Fibroblast of upper back skin (primary cell): ENCODE measurements at places on chromosomes 13 and 19.

DNA sequence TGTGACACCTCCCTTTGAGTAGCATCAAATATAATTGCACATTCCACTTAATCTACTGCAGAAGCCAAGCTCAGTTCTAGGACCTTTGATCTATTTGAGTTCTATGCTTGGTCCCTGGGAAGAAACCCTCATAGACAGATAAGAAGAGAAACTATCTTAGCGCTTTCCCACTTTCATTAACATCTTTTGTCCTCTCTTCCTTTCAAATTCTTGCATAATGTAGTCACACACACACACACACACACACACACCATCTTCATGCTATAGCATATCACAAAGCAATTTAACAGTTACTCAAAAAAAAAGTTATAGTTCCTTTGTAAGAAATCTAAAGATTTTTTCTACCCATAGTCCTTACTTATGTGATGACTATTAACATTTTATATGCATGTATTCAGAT is 735.9 kb upstream of the PCDH9 start:
- DNase-seq, result no peak

GRCh38 chr13:77650409-77650808 is 47.1 kb upstream of the SLAIN1 start:
- no peak for DNase-seq

DNA sequence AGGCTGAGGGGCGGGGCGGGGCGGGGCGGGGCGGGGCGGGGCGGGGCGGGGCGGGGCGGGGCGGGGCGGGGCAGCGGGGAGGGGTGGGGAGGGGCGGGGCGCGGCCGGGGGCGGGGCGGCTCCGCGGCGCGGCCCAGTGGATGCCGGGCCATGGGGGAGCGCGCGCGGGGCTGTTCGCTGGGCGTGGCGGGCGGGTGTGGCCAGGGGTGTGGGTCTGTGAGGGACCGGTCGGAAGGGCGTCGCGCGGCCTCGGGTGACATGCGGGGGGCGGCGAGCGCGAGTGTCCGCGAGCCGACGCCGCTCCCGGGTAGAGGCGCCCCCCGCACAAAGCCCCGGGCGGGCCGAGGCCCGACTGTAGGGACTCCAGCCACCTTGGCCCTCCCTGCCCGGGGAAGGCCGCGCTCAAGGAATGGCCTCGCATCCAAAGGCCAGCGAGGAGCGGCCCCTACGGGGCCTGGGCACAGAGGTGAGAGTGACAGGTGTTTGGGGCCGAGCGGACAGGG is at the start of gene ZFP28:
Gene ZFP28, plus strand, starts transcription at position 188 of the 503 bp plus-strand sequence. Its CDS starts 71 bp downstream, at position 259.
- DNase-seq, result no peak

- DNase-seq, result no peak
Measured at GRCh38 chr19:7907122-7907521, 3.4 kb downstream of the MAP2K7 start.

GRCh38 chr19:40357640-40358039 is 9.1 kb downstream of the PLD3 start:
- peak; percentile 8 for DNase-seq

DNA sequence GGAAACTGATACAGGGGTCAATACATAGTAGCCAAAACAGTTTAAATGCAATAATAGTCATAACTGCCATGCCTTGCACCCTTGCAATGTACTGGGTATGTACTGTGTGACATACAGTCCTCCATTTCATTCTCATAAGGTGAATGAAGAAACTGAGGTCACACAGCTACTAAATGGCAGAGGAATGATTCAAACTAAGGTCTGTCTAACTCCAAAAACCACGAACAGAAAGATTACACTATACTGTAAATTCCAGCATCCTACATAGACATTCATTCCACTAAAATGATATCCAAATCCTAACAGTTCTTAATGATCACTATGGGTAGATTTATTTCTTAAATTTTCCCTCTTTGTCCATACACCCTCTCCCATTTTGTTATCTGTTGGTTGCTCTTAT is 238.1 kb upstream of the SERP2 start:
- DNase-seq, result peak; percentile 36

DNA sequence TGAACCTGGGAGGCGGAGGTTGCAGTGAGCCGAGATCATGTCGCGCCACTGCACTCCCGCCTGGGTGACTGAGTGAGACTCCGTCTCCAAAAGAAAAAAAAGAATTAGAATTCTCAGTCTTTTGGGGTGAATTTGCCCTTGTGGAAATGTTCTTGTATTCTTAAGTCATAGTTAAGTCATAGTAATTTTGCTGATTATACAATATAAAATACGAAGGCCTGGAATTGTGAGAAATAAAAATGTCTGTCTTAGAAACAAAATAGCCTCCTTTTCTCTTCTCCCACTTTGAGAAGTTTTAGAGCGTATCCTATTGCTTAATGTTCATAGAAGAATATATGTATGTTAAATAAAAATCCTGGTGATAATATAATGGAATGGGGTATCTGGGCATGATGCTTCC is 18.1 kb downstream of the SUGT1 start:
- no peak for DNase-seq

- DNase-seq, result no peak
Measured at GRCh38 chr13:51721496-51721895, 82.5 kb downstream of the DHRS12 start.

- DNase-seq, result no peak
Measured at GRCh38 chr13:23966691-23967615, 69.7 kb upstream of the C1QTNF9B start.

- no peak for DNase-seq
Measured at GRCh38 chr13:113061796-113062425, 43.7 kb upstream of the F7 start.

DNA sequence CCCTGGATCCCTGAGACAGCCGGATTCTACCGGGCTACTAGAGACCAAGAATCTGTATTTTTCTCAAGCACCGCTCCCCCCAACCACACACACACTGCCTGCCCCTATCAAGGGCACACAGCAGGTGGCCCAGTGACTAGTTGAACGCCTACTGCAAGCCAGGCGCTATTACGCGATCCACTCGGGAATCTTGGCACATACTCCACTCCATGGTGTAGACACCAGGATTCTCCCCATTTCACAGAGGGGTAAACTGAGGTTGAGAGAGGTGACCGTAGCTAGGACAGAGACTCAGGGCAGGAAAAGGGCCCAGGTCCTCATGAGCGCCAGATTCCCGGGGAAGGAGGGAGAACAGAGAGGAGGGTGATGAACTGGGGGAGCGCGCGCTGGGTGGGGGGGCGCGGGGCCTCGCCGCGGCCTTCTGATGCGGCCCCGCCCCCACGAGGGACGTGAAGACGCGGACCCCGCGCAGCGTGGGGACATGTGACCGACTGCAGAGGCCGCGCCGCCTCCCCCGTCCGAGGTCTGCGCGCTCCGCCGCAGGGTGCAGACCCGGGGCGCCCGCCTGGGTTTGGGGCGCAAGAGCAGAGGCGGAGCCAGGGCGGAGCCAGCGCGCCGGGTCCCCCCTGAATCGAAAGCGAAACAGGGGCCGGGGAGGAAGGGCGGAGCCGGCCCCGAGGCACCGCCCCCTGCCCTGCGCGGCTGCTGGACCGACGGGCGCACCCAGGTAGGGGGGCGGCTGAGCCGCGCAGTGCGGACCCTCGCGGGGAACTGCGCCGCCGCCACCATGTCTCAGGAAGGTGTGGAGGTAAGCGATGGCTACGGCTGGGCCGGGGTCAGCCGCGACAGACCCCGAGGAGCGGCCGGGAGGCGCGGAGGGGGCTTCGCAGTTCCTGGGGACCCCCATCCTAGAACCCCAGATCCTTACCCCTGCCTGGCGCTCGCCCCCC is at the start of gene SHFL:
Gene SHFL, plus strand, starts transcription at position 677 of the 950 bp plus-strand sequence. Its CDS starts 111 bp downstream, at position 788.
- DNase-seq, result peak; percentile 61

GRCh38 chr19:19276386-19276785 is 3.3 kb upstream of the TM6SF2 start:
- peak; percentile 17 for DNase-seq

DNA sequence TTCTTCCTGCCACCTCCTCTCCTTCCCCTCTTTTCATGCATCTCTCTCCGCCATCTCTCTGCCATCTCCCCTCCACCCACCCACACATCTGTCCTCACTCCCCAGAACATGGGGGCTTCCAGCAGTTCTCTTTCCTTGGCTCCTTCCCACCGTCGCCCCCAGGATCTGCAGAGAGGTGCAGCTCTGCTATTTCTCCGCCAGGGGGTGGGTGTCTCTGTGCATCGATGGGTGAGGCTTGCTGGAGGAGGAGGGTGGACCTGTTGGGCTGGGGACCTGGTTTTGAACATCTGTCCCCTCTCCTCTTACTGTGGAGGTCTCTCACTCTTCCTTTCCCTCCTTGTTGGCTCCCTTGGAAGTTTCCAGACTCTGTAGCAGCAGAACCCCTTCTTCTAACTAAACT is 51.7 kb downstream of the MYH14 start:
- no peak for DNase-seq

DNA sequence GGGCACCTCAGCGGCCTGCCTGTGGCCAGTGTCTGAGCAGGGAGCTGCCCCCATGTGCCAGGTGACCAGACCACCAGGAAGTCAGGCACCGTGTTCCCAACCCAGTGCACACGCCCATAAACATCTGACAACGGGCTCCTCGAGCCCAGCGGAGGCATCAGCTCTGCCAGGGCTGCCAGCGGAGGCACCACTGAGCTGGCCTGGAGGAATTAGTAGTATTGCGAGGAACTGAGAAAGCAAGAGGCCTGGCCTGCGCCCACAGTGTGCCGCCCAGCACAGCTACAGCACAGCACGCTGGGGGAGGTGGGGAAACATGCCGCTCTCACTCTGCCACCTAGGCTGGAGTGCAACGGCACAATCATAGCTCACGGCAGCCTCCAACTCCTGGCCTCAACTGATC is 44.6 kb downstream of the ANKRD27 start:
- DNase-seq, result no peak

DNA sequence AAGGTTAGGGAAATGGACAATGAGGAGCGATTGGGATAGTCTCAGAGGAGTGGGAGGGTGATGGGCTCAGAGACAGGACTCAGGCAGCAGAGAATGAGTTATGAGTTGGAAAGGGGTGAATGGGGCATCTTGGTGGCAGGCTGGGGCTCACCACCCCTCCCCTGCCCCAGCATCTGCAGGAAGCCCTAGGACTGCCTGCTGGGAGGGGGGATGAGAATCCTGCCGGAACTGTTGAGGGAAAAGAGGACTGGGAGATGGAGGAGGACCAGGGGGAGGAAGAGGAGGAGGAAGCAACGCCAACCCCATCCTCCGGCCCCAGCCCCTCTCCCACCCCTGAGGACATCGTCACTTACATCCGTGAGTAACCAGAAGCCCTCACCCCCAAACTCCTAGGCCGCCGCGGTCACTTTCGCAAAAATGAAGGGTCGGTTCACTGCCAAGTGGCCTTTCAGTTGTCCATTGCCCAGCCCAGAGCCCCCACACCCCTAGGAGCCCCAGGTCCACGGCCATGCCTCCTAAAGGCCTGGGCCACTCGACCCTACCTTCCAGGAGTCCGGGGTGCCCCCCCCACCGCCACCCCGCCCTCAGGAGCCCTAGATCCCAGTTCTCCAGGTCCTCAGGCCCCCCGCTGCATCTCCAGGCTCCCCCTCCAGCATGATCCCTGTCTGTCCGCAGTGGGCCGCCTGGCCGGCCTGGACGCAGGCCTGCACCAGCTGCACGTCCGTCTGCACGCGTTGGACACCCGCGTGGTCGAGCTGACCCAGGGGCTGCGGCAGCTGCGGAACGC is 764 bp downstream of the CLEC11A start:
- DNase-seq, result peak; percentile 20

DNA sequence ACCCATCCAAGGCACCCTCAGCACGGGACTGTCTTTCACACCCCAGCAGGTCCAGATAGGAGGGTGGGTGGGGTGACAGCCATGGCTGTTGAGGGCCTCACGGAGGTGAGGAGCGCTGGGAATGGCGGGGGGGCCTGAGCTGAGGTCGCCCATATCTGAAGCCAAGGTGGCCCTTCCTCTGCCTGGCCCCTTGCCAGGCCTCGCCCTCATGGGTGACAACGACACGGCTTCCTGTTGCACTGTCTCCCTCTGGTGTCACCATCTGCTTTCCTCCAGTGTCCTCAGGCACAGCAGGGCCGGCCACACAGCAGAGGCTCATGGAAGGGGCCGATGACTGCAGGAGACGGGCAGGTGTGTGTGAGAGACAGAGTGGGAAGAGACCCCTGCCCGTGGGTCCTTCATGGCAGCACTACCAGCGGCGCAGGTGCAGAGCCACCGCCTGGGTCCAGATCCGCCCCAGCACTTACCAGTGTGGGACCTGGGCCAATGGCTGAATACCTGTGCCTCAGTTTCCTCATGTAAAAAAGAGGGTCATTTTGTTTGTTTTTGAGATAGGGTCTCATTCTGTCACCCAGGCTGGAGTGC is 8.1 kb upstream of the NKPD1 start:
- no peak for DNase-seq

DNA sequence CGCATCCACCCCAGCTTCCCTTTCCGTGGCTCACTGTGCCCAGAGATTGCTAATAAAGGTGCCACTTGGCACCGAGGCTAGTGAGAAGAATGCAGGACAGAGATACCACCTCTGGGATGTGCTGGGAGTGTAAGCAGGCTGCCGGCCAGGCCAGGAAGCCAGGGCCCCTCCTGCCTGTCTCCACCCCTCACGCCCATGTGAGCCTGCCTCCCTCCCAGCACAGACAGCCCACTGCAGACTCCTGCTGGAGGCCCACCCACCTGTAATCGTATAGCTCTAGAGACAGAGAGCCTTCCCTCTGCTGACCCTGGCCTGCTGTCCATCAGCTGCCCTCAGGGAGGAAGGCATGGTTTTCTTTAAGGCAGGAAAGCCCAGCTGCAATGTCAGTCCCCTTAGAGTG is 13.9 kb downstream of the VSTM2B start:
- DNase-seq, result no peak

DNA sequence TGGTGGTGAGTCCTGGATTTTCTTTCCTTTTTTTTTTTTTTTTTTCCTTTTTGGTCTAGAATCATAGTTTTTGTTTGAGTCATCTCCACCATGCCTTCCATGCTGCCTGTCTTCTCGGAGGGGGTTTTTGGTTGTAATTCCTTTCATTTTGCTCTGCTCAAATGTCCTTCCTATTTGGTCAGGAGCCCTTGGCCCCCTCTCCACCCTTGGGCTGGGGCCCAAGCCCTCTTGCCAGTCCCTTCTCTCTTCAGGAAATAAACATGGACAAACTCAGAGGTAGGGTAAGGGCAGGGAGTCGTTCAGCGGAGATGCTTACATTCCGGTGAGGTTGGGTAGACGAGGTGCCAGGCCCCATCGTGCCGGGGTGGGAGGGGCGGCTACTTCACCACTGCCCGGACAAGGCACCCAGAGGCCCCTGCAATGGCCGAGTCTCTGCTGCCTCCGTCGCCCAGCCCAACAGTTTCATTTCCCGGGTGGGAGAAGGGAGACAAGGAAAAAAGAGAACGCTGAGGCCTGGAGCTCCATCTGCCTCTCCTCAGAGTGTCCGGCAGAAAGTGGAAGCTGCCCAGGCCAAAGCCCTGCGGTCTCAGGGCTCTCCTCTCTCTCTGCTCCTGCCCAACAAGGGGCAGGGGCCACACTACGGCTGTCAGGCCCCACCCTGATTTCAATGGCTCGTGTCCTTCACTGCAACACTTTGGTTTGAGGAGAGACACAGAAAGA is 12.7 kb downstream of the ZNF574 start:
- peak; percentile 82 for DNase-seq

DNA sequence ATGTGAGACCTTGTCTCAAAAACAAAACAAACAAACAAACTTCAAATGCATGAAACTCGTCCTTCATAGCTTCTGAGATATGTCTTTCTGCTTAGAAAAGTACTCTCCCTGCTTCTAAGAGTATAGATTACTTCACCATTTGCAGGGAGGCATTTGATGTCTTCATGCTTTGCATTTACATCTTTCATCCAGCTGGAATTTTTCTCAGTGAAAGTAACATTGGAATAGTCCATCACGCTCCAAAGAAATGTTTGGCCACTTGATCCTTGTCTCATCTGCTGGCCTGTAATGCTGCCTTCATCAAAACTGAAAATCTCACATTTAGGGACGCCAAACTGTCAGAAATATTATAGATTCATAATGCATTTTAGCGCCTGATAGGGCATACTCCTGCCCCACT is 19.2 kb downstream of the PNMA8A start:
- DNase-seq, result no peak

- DNase-seq, result no peak
Measured at GRCh38 chr13:68168448-68168847, 938.3 kb upstream of the PCDH9 start.
